ENCODE measurements at places on chromosomes 1 and 21.

DNA sequence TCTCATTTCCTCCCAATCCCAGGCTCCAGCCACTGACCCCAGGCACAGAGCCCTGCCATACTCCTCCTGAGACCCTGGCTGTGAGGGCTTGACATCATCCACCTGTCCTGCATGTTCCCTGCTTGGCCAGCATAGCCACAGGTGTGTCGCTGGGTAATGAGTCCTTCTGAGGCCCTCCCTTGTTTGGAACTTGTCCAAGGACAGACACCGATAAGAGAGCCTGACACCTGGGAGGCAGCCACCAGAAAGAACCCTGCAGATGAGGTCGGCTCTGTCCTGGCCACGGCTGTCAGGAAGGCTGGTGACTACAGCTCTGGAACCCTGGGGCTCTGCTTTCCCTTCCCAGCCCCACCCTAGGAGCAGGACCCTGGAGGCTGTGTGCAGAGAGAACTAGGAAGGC is 34.6 kb downstream of the TMEM63A start:
- no peak for DNase-seq

- no peak for DNase-seq
Measured at GRCh38 chr21:45550522-45551210, 8.4 kb upstream of the SLC19A1 start.

DNA sequence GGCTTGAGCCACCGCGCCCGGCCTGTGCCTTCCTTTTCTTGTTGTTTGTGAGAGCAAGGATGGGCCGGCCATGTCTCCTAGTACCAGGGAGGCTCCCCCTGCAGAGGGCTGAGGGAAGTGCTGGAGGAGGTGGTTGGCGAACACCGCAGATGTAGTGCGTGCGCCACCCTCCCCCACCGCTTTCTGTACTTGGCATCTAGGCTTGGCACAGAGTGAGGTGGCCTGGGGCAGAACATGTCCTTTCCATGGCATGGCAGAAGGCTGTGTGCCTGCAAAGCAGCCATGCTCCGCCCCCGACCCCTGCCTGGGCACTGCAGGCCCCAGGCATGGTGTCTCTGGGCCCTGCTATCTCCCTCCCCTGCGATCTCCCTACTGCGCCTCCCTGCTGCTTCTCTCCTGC is 30.7 kb downstream of the ALPL start:
- DNase-seq: no peak

GRCh38 chr1:193031431-193031830 is 27.7 kb downstream of the UCHL5 start:
- DNase-seq: no peak

DNA sequence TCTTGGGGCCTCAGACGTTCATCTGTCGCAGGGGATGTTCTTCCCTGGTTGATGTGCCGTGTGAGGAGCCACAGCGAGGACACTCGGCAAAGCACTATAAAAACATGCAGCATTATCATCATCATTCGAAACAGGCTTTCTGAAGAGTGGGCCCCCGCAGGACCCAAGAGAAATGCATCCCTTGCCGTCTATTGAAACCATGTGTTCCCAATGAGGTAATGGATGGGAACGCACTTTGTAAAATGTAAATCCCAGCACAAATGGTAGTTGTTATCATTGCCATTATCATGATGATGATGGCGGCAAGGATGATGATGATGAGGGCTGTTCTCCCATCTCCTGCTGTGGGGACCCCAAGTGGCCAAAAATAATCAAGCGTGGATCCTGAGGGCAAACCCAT is 76.8 kb downstream of the GLIS1 start:
- DNase-seq: no peak

GRCh38 chr1:161473348-161473747 is 31.9 kb upstream of the FCGR2A start:
- DNase-seq: no peak

DNA sequence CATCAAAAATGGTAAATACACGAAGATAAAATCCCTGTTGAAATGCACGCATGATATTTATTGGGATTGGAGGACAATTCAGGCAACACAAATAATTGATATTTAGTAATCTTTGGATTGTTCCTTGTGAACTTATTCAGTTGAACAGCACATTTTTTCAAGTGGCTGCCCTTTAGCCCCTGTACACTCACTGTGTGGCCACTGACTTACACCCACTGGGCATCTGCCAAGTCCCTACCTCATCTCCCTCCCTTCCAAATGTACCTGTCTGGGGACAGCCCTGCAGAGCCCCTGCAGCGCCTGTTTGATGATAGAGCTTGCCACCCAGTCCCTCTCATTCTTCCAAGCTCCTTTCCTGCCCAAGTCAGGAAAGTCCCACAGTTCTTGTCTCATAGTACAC is 154.3 kb downstream of the GLUL start:
- no peak for DNase-seq

GRCh38 chr1:119308806-119309205 is 59.8 kb upstream of the HAO2 start:
- no peak for DNase-seq

DNA sequence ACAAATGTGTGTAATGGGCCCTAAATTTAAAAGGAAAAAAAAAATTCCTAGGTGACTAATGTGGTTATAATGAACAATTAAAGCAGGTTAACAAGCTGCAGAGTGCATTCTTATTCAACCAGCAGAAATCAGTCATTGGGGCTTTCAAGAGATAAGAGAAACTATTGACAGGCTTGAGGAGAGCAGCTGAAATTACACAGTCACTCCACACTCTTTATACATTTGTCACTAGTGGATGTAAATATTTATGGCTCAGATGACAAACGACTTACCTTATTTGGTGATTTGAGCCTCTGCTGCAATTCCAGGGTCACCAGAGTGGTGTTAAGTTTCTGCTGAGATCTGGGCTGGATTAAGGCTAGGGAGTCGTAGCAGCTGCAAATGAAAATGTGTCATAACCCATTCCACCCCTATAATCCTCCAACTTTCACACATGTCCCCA is 896.3 kb downstream of the TTLL7 start:
- no peak for DNase-seq

DNA sequence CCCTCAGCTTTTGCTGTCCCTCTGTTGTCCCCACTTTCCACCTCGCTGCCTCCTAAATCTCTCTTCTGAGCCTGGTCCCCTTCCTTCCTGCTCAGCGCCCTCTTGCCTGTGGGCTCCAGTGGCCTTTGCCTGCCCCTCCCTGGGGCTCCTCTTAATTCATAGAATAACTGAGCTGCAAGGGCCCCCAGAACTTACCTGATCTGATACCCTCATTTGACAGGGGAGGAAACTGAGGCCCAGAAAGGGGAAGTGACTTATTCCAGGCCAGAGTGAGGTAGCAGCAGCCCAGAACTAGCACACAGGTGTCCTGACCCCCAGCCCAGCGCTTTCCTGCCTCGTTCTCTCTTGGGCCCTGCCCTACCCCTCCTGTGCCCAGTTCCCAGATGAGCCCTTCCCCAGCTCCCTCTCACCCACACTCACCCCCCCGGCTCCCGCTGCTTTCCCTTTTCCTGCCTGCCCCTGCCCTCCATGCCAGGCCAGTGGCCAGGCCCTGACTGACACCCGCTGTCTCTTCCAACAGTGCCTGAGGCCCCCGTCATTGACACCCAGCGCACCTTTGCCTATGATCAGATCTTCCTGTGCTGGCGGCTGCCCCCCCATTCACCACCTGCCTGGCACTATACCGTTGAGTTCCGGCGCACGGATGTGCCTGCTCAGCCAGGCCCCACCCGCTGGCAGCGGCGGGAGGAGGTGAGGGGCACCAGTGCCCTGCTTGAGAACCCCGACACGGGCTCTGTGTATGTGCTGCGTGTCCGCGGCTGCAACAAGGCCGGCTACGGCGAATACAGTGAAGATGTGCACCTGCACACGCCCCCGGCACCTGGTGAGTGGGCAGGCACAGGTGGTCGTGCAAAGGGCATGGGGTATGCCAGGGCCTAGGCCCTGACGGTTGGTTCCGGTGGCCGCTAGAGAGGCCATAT is 5.7 kb downstream of the TRIM46 start:
- no peak for DNase-seq

GRCh38 chr1:4171480-4172450 is 271.7 kb upstream of the C1orf174 start:
- no peak for DNase-seq

DNA sequence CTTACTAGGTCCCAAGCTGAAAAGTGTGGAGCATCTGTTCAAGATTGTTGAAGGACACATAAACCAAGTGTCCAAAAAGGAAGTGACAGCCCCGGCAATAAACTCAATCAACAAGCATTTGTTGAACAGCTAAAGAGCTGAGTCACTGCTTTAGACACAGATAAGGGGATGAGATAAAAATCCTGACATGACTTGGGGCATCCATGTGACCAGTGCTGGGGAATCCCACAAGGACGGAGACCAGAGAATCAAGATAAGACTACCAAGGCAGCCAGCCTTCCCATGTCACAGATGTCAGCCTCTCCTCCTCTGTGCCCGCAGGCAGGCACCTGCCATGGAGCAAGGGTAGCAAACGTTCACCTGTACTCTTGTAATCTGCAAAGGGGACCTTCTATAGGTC is 118.6 kb upstream of the KAZN start:
- DNase-seq: no peak

- no peak for DNase-seq
Measured at GRCh38 chr1:167690053-167690452, 31.7 kb upstream of the MPZL1 start.

DNA sequence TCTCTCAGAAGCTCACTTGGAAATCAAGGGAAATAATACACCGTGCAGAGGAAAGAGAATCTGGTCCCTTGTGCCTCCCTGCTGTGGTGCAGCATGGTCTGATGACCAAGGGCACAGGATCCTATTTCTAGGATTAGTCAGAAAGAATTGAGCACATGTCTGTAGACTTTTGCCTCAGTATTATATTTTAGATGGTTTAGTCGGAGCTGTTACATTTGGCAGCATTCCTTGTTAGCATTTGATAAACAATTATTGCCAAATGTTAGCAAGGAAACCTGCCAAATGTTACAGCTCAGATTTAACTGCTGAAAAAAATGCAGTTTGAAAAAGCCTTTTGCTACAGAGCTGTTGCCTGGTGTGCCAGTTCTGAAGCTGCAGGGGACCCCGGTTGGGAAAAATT is 183.5 kb upstream of the DPYD start:
- no peak for DNase-seq

DNA sequence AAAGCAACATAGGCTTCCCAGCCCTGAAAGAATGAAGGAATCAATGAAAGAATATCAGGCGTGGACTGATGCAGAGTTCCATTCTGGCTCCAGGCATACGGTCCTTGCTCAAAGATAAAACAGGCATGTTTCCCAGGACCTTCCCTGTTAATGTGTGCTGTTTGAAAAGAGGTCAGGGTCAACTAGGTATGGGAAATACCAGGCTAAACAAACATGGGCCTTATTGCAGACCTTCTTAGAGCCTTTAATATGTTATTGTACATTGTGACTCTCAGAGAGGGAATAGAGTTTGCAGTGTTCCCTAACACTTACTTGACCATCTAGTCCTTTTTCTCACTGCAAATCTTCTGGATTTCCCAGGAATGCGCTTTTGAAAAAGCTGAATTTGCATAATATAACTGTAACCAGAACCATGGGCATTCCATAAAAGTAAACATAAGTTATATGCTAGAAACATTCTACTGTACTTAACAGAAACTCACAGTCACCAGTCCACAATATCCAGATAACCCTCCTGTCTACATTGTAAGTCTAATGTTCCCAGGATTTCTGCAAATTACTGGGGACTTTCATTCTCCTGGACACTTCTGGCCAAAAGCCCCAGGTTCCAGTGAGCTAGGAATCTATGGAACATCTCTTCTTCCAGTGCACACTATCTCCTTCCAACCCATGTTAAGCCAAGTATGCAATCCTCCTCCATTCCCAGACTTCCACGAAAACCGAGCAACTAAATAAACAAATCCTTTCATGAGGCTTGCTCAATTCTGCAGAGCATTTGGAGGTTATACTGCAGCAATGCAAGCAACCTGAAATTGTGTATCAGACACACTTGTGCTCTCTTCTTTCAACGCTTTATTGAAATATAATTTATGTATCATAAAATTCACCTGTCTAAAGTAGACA is 486.6 kb downstream of the SETD4 start:
- no peak for DNase-seq

GRCh38 chr1:105664495-105664894 is 1392.0 kb upstream of the PRMT6 start:
- no peak for DNase-seq

GRCh38 chr21:35561116-35561515 is 499.2 kb downstream of the SETD4 start:
- no peak for DNase-seq

- DNase-seq: no peak
Measured at GRCh38 chr1:204278958-204279357, 65.2 kb upstream of the GOLT1A start.

GRCh38 chr1:221631556-221631955 is 110.3 kb downstream of the DUSP10 start:
- DNase-seq: no peak

DNA sequence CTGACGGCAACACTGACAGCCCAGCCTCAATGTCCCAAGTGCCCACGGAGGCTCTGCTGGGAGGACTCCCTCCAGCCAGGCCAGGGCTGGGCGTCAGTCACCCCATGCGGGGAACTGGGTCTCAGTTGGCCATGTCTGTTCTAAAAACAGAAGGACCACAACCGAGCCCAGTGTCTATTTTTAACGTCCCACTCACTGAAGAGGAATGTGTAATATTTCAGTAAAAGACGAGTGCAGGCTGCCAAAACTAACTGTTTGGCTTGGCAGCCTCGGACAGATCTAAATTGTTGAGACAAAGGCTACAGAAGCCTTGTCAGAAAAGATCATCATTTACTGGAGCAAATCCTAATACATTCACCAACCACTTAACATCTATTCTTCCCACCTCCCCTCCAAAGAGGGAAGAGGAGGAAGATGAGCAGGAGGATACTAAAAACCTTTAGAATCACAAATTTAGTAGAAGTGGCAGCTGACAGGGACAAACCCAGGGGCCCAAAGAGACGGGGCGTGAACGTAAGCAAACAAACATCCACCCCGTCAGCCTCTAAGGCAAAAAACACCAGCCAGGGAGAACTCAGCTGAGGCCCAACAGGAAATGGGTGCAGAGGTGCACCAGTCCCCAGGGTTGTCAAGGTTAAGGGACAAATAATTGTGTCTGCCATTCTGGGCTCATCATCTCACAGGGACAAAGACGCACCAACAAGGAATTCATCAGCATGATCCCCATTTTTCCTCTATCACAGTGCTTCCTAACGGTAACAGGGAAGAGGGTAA is 18.7 kb downstream of the C1orf198 start:
- DNase-seq: no peak

- no peak for DNase-seq
Measured at GRCh38 chr1:240652549-240652948, 40.6 kb upstream of the GREM2 start.

Measured in stimulated activated CD4-positive, alpha-beta T cell treated with anti-CD3 and anti-CD28 coated beads, Interleukin-1b, Interleukin-23, amount 100 ng/mL, for 4 hours (primary cell).